Natural killer cell treated with Interleukin-12 subunit alpha and Interleukin-12 subunit beta and Interleukin-15 and Interleukin-18, amount 100 ng/mL, for 72 hours (primary cell): ENCODE measurements at places on chromosomes 6 and 20. TPM values are rescaled to one million over a fixed set of nuclear protein-coding genes. Genes with fewer than 3 reads are reported as not detected.

The PAX1 gene
- total RNA-seq: not detected

The CDH26 gene
- total RNA-seq: 1.8 TPM

The KHDC1L gene
- total RNA-seq: not detected

The TP53TG5 gene
- total RNA-seq: not detected

The LY6G6D gene
- not detected for total RNA-seq

The RBM24 gene
- total RNA-seq: not detected
